ENCODE measurements at places on chromosomes 3 and 15.

- DNase-seq, result no peak
Measured at GRCh38 chr3:171013822-171014748, 12.4 kb downstream of the SLC2A2 start.

DNA sequence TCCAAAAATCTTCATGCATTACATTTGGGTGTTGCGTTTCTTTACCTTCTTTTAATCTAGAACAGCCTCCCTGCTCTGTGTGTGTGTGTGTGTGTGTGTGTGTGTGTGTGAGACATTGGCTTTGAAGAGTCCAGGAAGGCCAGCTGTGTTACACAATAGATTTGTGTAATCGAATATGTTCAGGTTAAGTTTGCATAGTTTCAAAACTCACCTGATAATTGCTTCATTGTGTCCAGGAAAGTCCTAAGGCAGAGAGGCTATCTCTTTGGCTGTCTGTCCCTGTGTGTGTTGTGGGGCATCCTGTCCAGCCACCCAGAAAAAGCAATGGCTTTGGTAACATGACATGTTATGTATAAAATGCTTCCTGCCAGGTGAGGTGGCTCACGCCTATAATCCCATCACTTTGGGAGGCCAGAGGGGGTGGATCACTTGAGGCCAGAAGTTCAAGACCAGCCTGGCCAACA is 37.5 kb downstream of the ZNF710 start:
- no peak for DNase-seq

DNA sequence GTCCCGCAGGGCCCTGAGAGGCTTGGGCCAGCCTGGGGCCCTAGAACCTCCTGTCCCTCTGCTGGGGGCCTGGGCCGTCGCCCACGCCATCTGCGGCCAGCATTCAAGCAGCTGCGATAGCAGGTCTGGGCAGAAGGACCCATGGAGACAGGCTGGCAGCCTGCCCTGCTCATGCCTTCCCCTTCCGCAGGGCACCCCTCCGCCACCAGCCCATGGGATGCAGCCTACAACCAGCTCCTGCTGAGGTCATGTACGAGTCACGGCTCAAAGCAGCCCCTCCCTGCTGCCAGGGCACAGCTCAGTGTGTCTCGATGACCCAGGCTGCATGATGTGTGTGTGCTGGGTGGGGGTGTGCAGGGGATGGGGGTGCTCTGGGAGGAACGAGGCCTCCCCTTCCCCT is 27.8 kb downstream of the DUSP7 start:
- DNase-seq, result no peak

GRCh38 chr3:122996038-122996580 is 31.5 kb downstream of the SEMA5B start:
- no peak for DNase-seq

DNA sequence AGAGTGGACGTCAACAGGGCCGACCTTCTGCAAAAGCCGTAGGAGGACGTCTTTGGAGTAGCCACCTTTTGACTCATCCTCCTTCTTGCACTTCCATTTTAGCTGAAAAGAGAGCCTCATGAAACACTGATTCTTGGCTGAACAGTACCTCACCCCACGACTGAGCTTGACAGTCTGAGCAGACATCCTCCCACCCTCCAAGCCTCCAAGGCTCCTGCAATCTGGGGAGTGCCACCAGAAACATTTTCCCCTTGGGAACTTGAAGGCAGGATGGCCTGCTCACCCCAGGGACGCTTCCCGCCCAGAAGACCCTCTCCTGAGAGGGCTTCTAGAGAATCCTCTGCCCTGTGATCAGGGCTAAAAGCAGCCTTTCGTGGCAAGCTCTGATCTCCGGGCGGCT is 5.2 kb downstream of the C15orf62 start:
- DNase-seq, result no peak

- no peak for DNase-seq
Measured at GRCh38 chr3:69090021-69090420, 5.3 kb downstream of the ARL6IP5 start.

- peak; percentile 57 for DNase-seq
Measured at GRCh38 chr15:57340682-57341259, 35.5 kb upstream of the CGNL1 start.

GRCh38 chr3:5444253-5444652 is 256.7 kb downstream of the EDEM1 start:
- DNase-seq, result no peak

DNA sequence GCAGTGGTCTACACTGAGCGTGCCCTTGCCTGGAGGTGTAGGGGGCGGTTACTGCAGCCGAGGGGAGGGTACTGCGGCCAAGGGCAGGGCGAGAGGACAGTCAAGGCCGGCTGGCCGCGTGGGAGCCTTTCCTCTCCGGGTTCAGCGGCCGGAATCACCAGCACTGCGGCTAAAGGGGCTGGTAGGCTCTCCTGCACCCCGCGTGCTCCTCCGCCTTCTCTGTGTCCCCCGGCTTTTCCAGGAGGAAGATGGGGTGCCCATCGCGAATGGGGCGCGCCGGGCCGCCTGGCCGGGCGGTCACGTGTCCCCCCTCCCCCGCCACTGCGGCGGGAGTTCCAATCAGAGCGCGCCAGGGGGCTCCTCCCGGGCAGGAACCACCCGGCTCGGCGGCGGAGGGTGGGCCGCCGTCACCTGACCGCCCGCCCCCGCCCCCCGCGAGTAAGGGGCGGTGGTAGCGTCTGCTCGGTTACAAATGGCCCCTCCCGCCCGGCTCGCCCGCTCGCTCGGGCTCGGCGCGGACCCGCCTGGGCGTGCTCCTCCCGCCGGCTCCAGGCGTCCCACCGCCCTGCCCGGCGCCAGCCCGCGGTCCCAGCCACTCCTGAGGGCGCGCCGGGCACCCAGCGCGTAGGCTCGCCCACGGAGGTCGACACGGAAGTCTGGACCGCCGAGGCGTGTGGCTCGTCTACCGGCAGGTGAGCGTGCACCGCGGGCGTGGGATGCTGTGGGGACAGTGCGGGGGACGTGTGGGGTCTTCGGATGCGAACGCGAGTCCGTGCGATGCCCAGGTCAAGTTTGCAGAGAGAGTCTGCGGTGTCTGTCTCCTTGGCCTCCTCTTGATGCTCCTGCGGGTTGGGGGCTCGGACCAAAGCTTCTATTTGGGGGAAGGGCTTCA is 242.6 kb upstream of the TOPAZ1 start:
- no peak for DNase-seq

- no peak for DNase-seq
Measured at GRCh38 chr3:65006300-65006739, 318.5 kb upstream of the ADAMTS9 start.

DNA sequence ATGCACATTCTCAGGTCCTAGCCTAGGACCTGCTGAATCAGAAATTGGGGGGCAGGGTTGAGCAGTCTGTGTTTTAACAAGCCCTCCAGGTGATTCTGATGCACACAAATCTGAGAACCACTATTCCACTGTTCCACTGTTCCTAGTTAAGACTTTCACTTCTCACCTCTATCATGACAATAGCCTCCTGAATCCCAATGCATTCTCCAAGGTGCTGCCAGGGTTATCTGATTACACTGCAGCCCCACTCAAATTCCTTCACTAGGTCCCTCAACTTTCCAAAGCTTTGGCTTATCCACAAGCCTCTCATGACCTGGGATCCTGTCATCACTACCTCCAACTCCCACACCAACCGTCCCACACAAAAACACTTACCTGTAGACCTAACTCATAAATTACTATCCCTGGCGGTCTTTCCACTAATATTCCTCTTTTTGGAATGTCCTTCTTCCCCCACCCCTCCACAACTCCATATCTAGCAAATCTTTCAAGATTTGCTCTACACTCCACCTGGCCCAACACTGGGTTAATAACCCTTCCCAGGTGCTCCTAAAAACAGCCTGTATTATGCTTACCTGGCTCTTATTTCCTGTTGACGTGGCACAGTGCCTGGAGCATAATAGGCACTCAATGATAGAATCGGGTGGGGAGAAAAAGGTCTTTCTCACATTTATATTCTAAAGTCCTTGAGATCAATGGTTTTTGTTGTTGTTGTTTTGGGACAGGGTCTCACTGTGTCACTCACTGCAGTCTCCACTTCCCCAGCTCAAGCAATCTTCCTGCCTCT is 27.2 kb downstream of the TBL1XR1 start:
- DNase-seq, result no peak

DNA sequence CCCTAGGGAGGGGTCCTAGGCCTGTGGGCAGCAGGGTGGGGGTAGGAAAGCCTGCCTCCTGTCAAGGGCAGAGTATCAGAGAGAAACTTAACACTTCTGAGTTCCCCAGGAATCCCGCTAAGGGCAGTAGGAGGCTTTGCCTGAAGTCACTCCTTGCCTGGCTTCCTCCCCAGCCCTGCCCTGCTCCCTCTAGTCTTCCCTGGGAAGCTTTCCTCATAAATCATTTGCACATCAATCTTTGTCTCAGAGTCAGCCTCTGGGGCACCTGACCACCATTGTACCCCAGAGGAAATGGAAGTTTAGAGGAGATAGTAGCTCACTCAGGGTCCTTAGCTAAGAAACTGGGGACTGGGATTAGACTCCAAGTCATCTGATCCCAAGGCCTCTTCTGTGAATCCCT is 129.4 kb upstream of the TLE3 start:
- DNase-seq, result no peak

- no peak for DNase-seq
Measured at GRCh38 chr15:69067296-69067695, 52.8 kb downstream of the NOX5 start.

GRCh38 chr3:123633530-123633929 is 48.7 kb upstream of the HACD2 start:
- no peak for DNase-seq

GRCh38 chr15:91484141-91484540 is 369.4 kb upstream of the SLCO3A1 start:
- DNase-seq, result no peak

- no peak for DNase-seq
Measured at GRCh38 chr3:55516392-55517030, 29.4 kb upstream of the WNT5A start.

DNA sequence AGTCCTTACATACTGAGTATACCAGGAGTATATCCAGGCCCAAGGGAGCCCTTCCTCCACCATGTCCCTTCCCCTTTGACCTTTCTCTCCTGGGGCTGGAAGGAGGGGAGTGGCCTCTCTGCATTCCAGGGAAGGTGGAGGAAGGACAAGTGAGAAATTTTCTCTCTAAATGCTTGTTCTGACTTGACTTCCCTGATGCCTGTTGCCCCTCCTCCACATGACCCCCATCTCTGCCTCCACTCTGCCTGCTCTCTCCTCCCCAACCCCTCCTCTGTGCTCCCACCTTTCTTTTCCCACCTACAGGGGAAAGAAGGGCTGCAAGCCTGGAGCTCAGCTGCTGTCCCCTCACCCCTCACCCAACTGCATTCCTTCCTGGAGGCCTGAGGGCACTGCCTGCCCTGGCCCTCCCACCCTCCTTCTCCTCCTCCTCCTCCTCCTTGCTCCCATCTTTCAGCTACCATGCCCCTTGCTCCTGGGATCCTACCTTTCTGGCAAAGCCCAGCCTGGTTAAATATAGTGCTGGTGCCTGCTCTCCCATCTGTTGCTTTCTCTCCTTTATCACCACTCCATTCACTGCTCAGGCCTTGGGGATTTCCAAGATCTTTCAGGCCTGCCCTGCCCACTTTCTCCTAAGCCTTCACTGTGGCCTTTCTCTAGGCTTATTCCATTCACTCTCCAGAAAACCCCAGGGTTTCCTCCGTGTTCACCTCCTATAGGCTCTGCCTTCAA is 8.5 kb upstream of the DAG1 start:
- DNase-seq, result no peak

- DNase-seq, result no peak
Measured at GRCh38 chr3:104745313-104745712, 621.4 kb upstream of the ALCAM start.

DNA sequence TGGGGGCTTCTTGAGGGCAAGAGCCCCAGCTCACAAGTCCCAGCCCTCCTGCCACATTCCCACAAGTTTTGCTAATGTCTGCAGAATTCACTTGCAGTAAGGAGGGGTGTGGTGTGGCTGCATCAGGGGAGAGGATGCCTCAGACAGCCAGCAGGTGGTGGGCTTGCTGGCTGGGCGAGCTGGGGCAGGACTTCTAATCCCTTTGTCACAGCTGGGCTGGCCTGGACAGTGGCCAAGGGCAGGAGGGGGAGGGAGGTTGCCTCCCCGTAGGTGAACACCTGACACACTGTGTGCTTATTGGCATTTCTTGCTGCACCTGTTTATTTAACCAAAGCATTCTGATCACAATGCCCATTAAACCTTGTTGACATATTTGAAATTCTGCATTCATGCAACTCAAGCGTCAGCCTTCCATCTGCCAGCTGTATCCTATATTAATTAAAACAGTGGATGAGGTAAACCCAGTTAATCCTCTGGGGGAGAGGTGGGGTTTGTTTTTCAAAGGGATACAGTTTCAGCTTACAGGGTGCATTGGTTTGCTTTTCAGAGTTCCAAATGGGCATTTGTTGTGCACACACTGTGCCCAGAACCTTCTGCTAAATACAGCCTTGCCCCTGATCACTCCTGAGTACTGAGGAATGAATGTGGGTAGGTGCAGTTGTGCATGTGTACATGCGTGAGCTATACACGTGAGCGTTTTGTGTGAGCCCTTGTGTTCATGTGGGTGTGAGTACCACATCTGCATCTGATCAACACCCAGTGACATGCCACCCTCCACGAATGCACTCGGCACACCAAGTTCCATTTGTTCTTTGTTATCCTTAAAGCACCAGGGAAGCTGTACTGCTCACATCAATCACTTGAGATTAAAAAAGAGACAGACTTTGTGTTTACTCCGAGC is 268.7 kb downstream of the XXYLT1 start:
- peak; percentile 40 for DNase-seq

- DNase-seq, result no peak
Measured at GRCh38 chr3:59563072-59563605, 513.3 kb upstream of the CFAP20DC start.

DNA sequence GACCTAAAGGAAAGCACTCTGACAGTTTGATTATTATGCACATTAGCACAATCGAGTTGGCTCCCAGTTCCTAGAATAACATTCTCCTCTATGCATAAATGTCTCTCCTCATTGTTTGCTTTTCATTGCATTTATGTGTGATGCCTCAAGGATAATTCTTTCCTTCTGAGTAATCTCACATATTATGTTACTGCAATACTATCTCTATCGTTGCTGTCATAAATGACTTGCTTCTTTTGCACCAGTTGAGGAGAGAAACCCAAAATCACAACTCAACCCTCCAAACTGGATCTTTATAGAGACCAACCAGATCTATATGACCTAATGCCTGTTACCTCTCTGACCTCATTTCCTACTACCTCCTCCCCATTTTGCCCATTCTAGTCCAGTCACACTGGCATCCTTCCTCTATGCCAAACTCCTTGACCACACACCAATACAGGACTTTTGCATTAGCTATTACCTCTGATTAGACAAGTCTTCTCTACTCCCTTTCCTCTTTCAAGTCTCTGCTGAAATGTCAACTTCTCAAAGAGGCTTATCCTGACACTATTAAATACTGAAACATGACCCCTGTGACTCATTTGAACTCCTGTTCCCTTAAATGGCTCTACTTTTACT is 1026.0 kb downstream of the TUSC7 start:
- DNase-seq, result no peak

GRCh38 chr3:186452517-186452916 is 90.5 kb upstream of the DGKG start:
- no peak for DNase-seq

GRCh38 chr3:106380232-106380631 is 511.4 kb upstream of the CBLB start:
- no peak for DNase-seq

GRCh38 chr3:10173095-10173925 is 8.6 kb downstream of the IRAK2 start:
- no peak for DNase-seq

- no peak for DNase-seq
Measured at GRCh38 chr3:184597829-184598573, 36.4 kb downstream of the EPHB3 start.

GRCh38 chr3:146067048-146067447 is 93.9 kb downstream of the PLOD2 start:
- no peak for DNase-seq

- DNase-seq, result no peak
Measured at GRCh38 chr3:172746475-172746874, 4.1 kb upstream of the ECT2 start.
